ENCODE measurements at places on chromosomes 2 and 18. TPM values are rescaled to one million over a fixed set of nuclear protein-coding genes. Genes with fewer than 3 reads are reported as not detected.

DNA sequence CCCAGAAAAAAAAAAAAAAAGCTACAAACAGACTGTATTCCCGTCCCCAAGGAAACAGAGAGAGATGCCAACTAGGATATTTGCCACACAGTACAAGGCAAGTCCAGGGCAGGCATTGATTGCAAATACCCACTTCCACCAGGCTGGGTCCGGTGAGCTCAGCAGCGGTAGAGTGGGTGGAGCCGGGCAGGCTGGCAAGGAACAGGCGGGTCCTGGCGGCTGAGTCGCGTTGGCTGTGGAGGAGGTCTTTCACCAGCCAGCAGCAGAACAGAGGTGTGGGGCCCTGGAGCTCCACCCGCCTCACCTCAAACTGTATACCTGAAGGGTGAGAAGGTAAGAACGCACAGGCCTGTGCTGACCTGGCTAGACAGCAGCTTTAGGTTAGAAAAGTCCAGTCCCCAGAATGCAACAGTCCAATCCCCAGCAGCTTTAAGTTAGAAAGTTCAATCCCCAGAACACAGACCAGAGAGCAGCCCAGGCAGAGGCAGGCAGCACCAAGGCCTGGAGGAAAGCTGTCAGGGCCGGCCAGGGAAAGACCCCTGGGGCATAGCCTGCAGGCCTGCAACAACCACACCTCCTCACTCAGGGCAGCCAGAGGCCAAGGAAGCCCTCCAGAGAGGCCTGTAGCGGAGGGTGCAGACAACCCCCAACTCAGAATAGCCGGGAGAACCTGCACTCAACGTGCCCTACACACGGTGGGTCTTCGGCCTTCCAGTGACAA is 21.9 kb upstream of the MTERF4 start:
- DNase-seq, result no peak

DNA sequence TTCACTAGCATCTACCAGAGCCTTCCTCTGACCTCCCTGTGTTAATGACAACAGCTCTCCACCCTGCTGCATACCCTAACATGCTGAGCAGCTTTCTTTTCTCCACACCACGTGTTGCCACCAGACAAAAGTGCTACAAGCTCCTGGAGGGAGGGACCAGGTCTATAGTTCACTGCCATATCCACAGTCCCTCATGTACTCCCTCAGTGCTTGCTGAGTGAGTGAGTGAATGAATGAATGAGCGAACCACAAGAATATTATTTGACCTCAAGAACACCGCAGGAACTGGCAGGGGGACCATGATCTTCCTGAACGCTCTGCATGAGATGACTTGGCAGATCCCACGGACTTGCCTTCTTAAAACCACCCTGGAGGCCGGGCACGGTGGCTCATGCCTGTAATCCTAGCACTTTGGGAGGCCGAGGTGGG is 47.4 kb upstream of the CAB39 start:
- DNase-seq, result no peak

DNA sequence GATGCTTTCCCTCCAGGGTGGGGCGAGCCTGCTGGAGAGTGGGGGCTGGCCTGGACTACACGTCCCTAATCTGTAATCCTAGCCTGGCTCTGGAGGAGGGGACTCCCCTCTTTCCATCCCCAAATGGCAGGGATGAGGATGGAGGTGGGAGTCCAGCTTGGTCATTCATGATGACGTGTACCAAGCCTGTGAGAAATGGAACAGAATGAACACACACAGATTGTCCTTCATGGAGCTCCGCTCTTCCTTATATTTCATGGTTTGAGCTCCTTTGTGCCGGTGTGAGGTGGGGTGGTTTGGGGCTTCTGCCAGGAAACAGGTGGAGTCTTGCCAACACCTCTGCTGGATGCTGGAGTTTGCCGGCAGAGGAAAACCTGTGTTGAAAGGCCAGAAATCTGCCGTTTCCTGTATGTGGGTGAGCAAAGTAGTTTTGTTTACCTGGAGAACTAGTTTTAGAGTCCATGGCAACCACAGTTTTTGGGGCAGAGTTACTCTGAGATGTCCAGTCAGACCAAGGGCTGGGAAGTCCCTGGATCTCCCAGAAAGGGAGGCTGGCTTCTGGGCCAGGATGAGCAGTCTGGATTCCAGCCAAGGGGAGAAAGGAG is 417.6 kb upstream of the MEX3C start:
- peak; percentile 55 for DNase-seq

GRCh38 chr2:78538322-78538721 is 487.2 kb upstream of the REG3G start:
- no peak for DNase-seq

- no peak for DNase-seq
These were observed 126.1 kb downstream of the ZNF516 start for GRCh38 chr18:76368976-76369375.

Gene TLX2
- 3.4 TPM for total RNA-seq

DNA sequence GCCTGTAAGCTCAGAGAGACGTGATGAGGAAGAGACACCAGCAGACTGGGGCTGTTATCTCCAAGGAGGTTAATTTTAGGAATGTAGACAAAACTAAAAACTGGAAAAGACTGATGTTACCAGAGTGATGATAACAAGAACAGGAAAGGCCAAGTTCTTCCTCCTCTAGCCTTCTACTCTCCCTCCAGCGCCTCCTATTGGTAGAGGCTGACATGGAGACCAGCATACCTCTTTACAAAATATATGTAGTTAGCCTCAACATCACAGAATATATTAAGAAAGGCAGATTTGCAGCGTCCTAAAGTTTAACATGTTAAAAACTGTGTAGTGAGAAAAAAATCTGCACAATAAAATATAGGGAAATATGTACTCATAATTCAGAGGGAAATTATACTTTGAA is 66.0 kb downstream of the TCF4 start:
- peak; percentile 46 for DNase-seq

Gene COBLL1
- total RNA-seq, result 3.6 TPM

- peak; percentile 14 for DNase-seq
These were observed 80.9 kb downstream of the CERS6 start for GRCh38 chr2:168536925-168537466.

Gene FBLN7
- total RNA-seq, result 2.2 TPM

DNA sequence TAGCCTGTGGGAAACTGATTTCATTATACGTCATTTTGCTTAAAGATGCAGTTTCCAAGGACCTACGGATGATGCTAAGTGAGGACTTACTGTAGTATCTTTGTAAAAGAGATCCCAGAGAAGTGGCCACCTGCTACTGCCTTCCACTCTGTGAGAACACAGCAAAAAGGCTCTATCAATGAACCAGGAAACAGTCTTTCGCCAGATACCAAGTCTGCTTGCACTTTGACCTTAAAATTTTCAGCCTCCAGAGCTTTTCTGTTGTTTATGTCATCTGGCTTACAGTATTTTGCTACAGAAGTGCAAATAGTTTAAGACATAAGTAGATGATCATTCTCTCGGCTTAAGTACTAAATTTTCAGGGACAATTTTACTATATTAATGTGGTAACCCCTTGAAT is 847.9 kb upstream of the CHAC2 start:
- DNase-seq, result no peak

Gene GALNT5
- total RNA-seq, result not detected

DNA sequence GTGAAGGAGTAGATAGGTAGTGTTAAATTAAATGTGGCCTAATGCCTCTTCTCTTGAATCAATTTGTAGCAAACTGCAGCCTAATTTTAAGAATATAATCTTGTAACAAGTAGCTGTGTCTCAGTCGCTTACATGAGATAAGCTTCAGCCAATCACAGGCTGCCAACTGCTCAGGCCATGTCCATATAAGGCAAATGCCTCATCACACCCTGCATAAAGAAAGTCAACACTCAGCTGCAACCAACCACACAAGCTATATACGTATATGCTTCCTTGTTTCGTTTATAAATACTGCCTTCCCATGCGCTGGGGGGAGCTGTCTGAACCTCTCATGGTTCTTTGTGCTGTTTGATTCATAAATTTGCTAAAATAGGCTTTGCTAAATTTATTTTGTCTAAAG is 476.3 kb downstream of the TRIB2 start:
- no peak for DNase-seq

DNA sequence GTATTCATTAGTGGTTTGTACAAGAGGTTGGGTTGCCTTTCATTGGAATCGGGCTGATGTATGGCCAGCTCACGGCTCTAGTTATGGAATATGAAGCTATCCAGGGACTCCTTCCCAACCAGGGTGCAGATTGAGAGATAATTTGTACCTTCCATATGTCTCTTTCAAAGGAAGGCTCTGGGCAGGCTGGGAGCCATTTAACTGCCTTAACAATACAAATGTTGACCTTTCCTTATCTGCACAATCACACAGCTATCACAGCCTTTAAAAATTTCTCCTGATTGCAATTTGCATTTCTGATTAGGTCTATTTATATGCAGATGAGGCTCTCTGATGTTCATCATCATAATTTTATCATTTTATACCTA is 58.7 kb downstream of the MYO3B start:
- no peak for DNase-seq

Gene HTR2B
- not detected for total RNA-seq

GRCh38 chr2:1907291-1907690 is 163.0 kb upstream of the PXDN start:
- no peak for DNase-seq

Gene CRYBA2
- 6.4 TPM for total RNA-seq

GRCh38 chr2:111227716-111228141 is 107.0 kb downstream of the BCL2L11 start:
- DNase-seq, result peak; percentile 37

GRCh38 chr2:232772531-232772930 is 3.8 kb downstream of the KCNJ13 start:
- no peak for DNase-seq

DNA sequence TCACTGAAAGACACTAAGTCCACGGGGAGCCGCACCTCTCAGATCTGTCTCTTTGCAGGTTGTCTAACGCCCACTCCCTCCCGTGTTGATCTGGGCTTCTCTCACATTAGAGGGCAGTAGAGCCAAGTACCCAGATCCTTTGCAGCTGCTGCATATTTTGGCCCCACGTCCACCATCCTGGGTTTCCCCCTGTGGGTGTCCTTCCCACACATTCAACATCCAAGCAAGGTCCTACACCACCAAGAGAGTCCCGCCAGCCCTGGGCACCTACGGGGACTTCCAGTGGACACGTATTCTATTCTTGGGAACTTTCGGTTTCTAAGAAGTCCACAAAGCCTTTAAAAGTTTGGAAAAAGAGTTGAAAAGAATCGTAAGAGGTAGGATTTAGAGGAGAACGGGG is 116.6 kb downstream of the ATL2 start:
- DNase-seq, result no peak

- no peak for DNase-seq
These were observed 31.1 kb upstream of the INHBB start for GRCh38 chr2:120314690-120315366.

Gene GMPPA
- 85.7 TPM for total RNA-seq

DNA sequence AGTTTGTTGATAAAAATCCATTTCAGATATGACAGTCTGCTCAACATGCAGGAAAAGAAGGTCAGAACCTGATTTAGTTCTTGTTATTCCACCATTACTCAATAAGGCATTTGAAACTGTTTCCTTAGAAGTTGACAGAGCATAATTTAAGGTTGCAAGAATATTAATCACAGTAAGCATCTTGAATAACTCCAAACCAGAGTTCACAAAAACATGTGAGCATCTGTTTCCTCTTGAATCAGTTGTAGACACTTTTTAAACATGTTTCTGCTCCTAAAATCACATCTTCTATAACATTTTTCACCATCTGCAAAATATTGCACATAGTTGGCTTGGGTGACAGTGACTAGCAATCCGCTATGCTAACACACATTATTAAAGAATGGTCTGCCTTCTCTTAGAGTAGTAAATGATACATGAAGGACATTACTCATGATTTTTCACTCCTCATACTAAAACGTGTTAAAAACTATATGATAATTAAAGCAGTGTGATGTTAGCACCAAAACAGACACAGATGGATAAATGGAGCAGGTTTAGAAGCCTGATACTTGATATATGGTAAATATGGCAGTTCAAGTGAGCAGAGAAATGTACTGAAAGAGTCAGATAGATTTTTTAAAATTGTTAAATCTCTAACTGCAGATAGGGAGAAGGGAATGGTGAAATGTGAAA is 30.3 kb downstream of the AKAIN1 start:
- no peak for DNase-seq

DNA sequence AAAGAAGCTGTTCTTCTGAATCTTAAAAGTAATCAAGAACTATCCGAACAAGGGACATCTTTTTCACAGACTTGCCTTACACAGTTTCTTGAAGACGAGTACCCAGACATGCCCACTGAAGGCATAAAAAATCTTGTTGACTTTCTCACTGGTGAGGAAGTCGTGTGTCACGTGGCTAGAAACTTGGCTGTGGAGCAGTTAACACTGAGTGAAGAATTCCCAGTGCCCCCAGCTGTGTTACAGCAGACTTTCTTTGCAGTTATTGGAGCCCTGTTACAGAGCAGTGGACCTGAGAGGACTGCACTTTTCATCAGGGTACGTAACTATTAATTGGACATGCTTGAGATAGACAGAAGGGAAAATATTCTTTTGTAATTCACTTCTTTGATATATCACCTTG is 2.4 kb downstream of the MRPL44 start:
- peak; percentile 29 for DNase-seq

DNA sequence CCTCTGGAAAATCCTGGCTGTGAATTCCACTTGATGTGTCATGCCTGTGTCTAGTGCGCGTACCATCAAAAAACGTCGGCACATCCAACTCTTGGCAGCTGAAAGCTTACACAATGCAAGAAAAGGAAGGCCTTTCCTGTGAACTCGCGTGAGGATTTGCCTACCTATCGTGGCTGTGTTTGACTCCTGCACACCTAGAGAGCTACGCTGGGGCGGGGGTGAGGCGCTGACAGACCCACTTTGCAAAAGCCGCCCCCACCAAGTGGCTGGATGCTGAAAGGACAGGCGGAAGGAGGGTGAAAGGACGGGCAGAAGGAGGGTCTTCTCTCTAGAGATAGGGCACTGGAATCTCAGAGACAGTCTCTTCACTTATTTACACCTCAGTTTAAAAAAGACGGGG is 270.1 kb downstream of the EIPR1 start:
- DNase-seq, result no peak

DNA sequence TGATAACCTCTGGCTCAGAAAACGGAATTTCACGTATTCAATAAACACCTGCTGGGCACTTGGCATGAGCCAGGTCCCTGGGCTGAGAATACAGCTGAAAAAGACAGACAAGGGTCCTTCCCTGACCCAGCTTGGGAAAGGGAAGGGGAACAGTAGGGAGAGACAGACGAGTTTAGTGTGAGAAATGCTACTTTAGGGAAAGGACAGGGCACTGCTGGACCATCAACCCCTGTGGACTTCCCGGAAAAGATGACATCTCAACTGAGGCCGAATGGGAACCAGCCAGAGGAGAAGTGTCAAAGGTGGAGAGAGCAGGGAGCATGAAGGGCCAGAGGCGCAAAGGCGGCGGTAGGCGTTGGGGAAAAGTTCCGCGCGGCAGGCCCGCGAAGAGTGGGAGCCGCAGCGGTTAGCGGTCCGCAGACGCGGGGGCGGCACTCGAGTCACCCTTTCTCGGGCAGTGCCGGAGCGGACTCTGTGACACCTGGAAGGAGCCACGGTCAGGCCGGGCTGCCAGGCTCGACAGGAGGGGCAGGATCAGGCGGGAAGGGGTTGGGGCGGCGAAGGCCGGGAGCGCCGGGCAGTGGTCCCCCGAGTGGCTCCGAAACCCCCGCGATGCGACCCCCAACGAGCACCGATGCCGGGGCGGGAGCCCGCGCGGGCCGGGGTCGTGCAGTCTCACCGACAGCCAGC is 519 bp downstream of the TEX261 start:
- no peak for DNase-seq

Measured in PC-3 (cell line).